ENCODE measurements at places on chromosomes 1 and 21.

DNA sequence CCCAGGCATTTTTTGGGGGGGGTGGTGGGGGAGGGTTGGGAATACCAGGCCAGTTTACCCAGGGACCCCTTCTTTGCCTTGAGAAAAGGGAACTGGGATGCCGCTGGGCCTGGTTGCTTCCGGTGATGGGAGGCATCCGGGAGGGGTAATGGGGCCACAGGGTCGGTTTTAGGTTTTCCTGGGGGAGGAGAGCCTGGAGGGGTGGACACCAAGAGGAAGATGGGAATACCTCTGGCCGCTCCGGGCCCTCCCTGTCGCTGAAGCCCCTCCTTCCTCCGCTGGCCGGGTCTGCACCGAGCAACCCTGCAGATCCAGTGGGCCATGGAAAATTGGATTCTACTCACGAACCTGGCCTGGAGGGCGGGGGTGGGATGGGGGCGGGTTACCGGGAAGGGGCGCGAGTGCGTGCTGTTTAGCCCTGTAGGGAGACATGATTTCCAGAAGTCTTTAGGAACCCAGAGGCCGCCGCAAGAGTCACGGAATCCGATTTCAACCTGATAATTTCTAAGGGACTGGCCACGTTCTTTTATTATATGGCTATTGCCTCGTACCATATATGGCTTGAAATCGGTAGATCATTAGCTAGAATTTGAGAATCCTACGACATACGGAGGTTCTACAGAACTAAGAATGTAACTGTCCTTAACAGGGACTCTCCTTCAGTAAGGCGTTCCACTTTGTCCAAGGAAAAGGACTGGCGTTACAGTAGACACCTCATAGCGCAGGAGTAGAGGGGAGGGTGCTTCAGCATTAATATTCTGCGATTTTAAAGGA is 749 bp downstream of the AKIRIN1 start:
- H3K4me3 ChIP-seq = peak overlapping the region; percentile 96
- peak overlapping the region; percentile 91 for H3K27ac ChIP-seq
- no peaks in the 10 kb centered on the region for H3K27me3 ChIP-seq
- H3K36me3 ChIP-seq = no peaks in the 10 kb centered on the region

DNA sequence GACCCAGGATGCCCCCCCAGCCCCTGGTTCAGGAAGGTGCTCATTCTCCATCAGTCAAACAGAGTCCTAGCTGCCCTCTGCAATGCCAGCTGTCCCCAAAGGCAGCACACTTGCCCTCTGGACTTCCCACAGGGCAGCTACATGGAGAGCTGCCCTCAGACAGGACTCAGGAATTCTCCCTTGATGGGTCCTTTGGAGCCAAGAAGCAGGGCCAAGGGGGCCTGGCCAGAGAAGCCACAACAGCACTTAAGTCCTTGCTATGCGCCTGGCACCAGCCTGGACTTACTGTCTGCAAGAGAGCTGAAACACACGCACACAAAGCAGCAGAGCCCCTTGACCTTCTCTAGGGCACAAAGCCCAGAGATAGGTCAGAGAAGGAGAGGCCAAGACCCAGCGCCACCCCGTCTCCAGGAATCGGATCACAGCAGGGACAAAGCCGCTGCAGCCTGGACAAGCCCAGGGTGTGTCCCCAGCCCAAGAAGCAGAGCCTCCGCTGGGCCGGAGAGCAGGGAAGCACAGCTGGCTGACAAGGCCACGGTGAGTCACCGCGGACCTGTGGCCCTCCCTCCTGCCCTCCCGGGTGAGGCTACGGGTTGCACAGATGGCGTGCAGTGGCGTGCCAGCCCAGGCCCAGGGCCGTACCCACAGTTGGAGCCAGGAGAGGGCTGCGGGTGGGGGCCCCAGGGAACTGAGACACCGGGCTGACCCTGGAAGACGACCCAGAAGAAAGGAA is 1.7 kb downstream of the WNT9A start:
- H3K27me3 ChIP-seq = peaks cover 19% of the 10 kb centered on the region
- no peak overlapping the region for H3K27ac ChIP-seq
- peak overlapping the region; percentile 87 for H3K4me3 ChIP-seq
- peaks cover 3% of the 10 kb centered on the region for H3K36me3 ChIP-seq
- H3K4me1 ChIP-seq = peaks cover 9% of the 10 kb centered on the region

GRCh38 chr1:56466538-56466937 is 112.8 kb downstream of the PLPP3 start:
- no peak for DNase-seq
- no peak overlapping the region for H3K27ac ChIP-seq
- no peaks in the 10 kb centered on the region for H3K36me3 ChIP-seq
- peaks cover 5% of the 10 kb centered on the region for H3K27me3 ChIP-seq
- H3K4me3 ChIP-seq = no peak overlapping the region

DNA sequence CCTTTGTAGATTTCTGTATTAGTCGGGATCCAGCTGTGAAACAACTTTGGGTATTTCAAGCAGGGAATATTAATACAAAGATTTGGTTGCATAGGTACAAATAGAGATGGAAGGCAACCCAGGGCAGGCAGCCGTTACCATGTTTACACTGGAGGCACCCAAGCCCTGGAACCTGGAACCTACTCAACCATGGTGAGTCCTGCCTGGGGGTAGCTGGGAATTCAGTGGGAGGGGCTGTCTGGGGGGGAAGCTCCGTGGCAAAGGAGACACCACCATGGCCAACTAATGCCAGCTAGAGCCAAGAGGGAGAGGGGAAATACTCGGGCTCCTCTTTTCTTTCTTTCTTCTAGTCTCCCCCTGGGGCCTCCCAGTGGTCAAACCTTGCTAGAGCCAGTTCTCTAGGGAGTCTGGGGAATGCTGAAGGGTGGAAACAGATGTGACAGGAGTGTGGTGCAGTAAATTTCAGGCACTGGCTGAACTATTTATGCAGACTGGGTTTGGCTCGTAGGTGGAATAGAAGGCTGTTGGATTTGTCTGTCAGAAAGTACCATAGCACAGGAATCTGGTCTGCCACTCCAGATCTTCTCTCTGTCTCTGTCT is 91.9 kb upstream of the CACNA1E start:
- peaks cover 32% of the 10 kb centered on the region for H3K4me1 ChIP-seq
- H3K4me3 ChIP-seq = no peak overlapping the region
- DNase-seq = no peak
- H3K27me3 ChIP-seq = no peaks in the 10 kb centered on the region
- peaks cover 2% of the 10 kb centered on the region for H3K36me3 ChIP-seq

- DNase-seq = no peak
- H3K27ac ChIP-seq = no peak overlapping the region
- no peaks in the 10 kb centered on the region for H3K4me1 ChIP-seq
- no peak overlapping the region for H3K4me3 ChIP-seq
- H3K27me3 ChIP-seq = peaks cover 12% of the 10 kb centered on the region
Observed at GRCh38 chr1:232239998-232240397, 389.9 kb downstream of the SIPA1L2 start.

- no peak overlapping the region for H3K27ac ChIP-seq
- no peaks in the 10 kb centered on the region for H3K4me1 ChIP-seq
- H3K4me3 ChIP-seq = no peak overlapping the region
- DNase-seq = no peak
- H3K36me3 ChIP-seq = no peaks in the 10 kb centered on the region
- H3K27me3 ChIP-seq = no peaks in the 10 kb centered on the region
Observed at GRCh38 chr1:247747616-247748015, 325 bp downstream of the OR14A2 start.

DNA sequence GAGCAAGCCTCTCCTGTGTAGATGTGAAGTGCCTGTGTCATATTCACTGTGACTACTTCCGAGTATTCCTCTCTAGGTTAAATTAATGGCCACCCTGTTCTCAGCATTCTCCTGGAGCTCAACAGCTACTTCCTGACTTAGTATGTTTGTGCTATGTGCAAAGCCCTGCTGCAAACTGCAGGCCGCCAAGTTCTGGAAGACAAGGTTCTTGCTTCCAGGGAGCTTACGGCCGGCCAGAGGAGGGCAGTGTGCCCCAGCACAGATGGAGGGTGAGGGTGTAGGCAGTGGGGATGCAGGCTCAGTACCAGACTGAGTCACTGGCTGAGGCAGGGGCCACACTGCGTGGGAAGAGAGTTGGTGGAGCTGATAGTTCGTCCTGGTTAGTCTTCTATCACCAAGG is 43.2 kb downstream of the ELK4 start:
- DNase-seq = no peak
- H3K36me3 ChIP-seq = no peaks in the 10 kb centered on the region
- peaks cover 15% of the 10 kb centered on the region for H3K27me3 ChIP-seq

DNA sequence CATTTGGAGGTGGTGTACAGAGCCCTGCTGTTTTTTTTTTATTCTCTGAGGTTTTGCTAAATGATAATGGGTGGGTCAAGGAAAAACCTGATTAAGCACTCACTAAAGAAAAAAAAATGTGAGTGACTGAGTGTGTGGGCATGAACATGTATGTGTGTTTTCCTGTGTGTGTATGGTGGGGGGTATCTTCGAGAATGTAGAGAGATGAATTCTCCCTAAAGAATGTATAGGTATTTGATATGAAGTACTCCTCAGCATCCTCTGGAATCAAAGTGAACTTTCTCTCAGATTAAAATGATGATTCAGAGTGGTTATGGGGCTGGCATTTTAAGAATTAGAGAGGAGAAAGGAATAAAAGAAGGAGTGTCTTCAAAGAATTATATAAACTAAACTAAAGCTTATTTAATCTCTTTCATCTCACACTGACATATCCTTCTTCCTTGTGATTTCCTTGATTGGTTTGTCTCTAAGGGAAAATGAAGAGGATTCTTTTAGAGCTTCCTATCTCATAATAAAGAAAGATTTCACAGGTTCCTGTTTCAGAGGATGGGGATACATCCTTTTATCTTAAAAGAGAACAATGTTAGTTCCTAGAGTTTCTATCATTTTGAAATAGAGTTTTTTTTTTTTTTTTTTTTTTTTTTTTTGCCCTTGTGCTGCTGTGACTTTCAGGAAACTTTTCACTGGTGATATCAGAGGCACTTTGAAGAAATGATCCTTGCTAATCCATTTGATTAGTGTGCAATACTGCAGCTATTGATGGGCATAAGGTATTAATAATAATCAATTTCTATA is 23.9 kb downstream of the S1PR1 start:
- no peaks in the 10 kb centered on the region for H3K27me3 ChIP-seq
- peak overlapping the region; percentile 92 for H3K27ac ChIP-seq
- H3K4me3 ChIP-seq = peak overlapping the region; percentile 19
- no peaks in the 10 kb centered on the region for H3K36me3 ChIP-seq
- peaks cover 74% of the 10 kb centered on the region for H3K4me1 ChIP-seq

- DNase-seq = no peak
- peaks cover 4% of the 10 kb centered on the region for H3K36me3 ChIP-seq
- peaks cover 28% of the 10 kb centered on the region for H3K4me1 ChIP-seq
- H3K27ac ChIP-seq = peak overlapping the region; percentile 0
- H3K4me3 ChIP-seq = peak overlapping the region; percentile 19
Observed at GRCh38 chr1:40796939-40797667, 13.5 kb downstream of the KCNQ4 start.

DNA sequence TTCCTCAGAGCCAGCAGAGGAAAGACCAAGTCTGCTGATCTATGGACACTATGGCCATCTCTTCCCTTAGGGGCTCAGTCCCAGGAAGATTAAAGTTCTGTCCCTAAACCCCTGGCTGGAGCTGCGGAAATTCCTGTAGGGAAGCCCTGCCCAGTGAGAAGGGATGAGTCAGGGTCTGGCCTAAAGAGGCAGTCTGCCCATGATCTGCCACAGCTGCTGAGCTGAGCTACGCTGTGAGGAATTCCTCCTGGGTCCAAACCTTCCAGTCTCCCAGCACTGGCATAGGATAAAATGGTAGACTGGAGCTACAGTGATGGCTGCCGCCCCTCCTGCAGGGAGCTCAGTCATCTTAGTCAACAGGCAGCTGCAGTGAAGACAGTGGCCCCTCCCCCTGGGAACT is 213.7 kb downstream of the BRINP2 start:
- no peaks in the 10 kb centered on the region for H3K4me1 ChIP-seq
- no peaks in the 10 kb centered on the region for H3K27me3 ChIP-seq
- H3K36me3 ChIP-seq = no peaks in the 10 kb centered on the region
- no peak overlapping the region for H3K4me3 ChIP-seq
- H3K27ac ChIP-seq = no peak overlapping the region
- no peak for DNase-seq

- no peaks in the 10 kb centered on the region for H3K36me3 ChIP-seq
- H3K4me3 ChIP-seq = no peak overlapping the region
- peaks cover 8% of the 10 kb centered on the region for H3K4me1 ChIP-seq
- DNase-seq = no peak
Observed at GRCh38 chr1:116911188-116911553, 1.5 kb downstream of the PTGFRN start.

GRCh38 chr1:176111835-176112234 is 95.3 kb downstream of the COP1 start:
- H3K27ac ChIP-seq = no peak overlapping the region
- H3K36me3 ChIP-seq = peaks cover 9% of the 10 kb centered on the region
- peaks cover 11% of the 10 kb centered on the region for H3K4me1 ChIP-seq
- no peak overlapping the region for H3K4me3 ChIP-seq
- DNase-seq = no peak

- no peak for DNase-seq
- H3K36me3 ChIP-seq = peaks cover 18% of the 10 kb centered on the region
- no peak overlapping the region for H3K27ac ChIP-seq
- H3K27me3 ChIP-seq = no peaks in the 10 kb centered on the region
- no peak overlapping the region for H3K4me3 ChIP-seq
Observed at GRCh38 chr1:10306435-10306834, 92.4 kb upstream of the PGD start.
